ENCODE measurements at places on chromosomes 6 and 20. TPM values are rescaled to one million over a fixed set of nuclear protein-coding genes. Genes with fewer than 3 reads are reported as not detected.

GRCh38 chr6:37182736-37183590, 13.0 kb downstream of the PIM1 start:
- no peak for DNase-seq

GRCh38 chr6:82083646-82084045, 163.9 kb downstream of the IBTK start:
- no peak for DNase-seq

DNA sequence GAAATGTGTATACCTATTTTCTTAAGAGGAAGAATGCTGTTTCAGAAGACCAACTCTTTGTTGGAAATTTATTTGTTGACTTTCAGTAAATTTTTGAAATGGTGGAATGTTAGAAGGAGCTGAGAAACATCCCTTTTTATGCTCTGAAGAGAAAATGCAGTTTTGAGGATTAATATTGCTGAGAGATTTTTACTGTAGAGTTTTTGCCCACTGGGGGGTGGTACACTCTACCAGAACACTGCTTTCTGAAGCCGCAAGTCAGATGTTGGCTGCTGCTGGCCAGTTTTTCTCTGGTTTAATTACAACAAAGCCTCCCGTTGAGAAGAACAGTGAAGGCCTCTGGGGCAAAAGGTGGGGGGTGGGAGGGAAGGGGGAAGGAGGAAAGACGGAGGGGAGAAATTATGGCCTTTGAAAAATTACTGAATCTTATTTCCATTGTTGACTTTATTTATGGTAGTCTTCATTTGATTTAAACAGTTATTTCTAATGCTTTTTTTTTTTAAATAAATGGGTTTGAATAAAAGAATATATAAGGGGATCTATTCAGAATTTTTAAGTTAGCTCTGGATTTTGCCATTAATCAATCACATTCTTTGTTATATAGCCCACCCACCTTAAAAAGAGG, 3.0 kb downstream of the FLRT3 start:
- peak; percentile 50 for DNase-seq

Gene MAP3K7
- total RNA-seq: 21.1 TPM

DNA sequence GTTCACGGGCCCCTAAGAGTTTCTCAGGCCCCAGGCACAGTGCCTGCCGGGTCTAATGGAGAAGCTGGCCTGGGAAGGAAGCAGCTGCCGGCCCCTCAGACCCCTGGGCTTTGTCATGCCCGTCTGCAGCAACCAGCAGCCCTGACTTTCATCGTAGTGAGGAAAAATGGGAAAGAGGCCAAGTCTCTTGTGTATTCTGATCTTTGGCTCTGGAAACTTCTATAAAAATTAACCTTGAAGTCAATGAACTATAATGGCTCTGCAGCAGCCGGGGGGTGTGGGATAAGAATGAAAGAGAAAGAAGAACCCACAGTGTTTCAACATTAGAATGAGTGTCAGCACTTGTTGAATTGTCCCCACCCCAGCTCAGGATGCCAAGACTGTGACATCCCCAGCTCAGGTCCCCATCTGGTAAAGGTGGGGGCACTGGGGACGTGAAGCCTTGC, 12.9 kb downstream of the TGM2 start:
- DNase-seq: no peak

- DNase-seq: peak; percentile 53
These were observed 694 bp downstream of the SLC17A9 start for GRCh38 chr20:62952968-62953838.

DNA sequence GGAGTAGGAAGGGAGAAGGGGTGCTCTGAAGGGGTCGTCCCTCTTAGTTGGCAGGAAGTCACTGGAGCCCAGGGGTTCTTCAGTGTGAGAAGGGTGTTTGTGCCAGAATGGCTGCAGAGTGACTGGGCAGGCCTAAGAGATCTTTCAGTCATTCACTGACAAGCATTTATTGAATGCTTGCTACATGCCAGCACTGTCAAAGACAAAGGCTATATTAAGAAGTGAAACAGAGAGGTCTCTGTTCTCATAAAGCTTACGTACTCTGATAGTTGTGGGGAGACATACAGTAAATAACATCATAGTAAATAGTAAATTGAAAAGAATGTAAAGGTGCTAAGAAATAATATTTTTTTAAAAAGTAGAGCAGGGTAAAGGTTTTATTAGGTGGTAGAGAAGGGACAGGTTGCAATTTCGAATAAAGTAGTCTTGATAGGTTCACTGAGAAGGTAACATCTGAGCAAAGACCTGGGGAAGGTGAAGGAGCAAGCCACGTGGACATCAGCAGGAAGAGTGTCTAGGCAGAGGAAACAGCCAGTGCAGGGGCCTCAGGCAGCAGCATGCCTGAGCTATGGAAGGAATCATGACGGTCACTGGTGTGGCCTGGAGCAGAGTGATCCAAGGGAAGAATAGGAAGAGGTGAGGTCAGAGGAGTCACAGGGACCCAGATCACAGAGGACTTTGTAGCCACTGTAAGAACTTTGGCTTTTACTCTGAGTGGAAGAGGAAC, 36.3 kb upstream of the RNF8 start:
- no peak for DNase-seq

- no peak for DNase-seq
These were observed 23.6 kb downstream of the PACRG start for GRCh38 chr6:162751211-162751859.

DNA sequence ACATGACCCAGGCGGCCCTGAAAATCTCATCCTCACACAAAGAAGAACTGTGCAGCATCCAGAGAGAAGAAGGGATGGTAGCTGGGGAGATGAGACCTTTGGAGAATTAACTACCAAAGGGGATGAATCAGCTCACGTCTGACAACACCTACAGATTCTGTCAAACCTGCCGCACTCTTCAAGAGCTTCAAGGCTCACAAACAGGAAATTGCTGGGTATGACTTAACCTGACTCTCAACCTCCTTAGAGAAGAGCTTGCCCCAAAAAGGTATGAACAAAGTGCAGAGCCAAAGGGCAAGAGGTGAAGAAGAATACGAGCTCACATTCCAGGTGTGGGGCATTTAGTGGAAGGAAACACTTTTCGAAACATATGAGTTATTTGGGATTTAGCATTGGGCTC, 139.8 kb downstream of the BACH2 start:
- no peak for DNase-seq

- DNase-seq: no peak
These were observed 32.4 kb downstream of the UBD start for GRCh38 chr6:29527126-29527525.

Gene RALGAPB
- 30.0 TPM for total RNA-seq

Gene DZANK1
- total RNA-seq: 3.9 TPM

GRCh38 chr6:2877057-2877882, 25.8 kb downstream of the SERPINB9 start:
- peak; percentile 51 for DNase-seq

- peak; percentile 93 for DNase-seq
These were observed 5.4 kb downstream of the SLCO4A1 start for GRCh38 chr20:62647521-62648317.

DNA sequence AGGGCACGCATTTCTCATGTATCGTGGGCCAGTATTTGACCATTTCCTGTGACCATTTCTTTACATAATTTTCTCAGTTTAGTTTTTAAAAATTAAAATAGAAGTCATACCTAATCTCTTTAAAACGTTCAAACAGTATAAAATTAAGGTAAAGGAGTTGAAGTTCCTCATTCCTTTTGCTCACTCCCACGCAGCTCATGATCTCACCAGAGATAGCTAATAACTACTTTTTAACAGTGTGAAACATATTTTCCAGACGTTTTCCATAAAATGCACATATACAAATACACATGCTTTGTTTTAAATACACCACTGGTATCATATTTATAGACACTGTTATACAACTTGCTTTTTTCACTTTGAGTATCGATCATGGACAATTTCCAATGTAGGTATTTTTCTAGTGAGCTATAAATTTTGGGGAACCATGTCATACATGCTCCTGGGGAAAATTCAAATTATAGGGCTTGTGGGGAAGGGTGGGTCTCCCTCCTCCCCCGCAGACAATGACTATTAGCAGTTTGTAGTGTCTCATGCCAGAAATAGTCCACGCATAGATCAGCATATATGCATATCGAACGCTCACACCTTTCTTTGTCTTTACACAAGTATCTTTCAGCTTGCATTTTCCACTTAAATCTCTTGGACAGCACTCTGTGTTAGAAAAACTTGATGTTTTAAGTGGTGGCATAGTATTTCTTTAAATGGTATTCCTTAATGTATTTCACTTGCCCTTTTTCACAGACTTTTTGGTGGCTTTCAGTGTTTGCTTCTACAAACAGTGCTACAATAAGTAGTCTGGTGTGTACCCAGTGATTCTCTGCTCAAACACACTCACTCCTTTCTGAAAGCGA, 145.5 kb upstream of the ZNF217 start:
- DNase-seq: no peak

GRCh38 chr6:80163754-80164187, 57.3 kb downstream of the BCKDHB start:
- no peak for DNase-seq

GRCh38 chr6:111674883-111675282, 69.2 kb upstream of the TRAF3IP2 start:
- no peak for DNase-seq

Gene TCF15
- total RNA-seq: 0.75 TPM

DNA sequence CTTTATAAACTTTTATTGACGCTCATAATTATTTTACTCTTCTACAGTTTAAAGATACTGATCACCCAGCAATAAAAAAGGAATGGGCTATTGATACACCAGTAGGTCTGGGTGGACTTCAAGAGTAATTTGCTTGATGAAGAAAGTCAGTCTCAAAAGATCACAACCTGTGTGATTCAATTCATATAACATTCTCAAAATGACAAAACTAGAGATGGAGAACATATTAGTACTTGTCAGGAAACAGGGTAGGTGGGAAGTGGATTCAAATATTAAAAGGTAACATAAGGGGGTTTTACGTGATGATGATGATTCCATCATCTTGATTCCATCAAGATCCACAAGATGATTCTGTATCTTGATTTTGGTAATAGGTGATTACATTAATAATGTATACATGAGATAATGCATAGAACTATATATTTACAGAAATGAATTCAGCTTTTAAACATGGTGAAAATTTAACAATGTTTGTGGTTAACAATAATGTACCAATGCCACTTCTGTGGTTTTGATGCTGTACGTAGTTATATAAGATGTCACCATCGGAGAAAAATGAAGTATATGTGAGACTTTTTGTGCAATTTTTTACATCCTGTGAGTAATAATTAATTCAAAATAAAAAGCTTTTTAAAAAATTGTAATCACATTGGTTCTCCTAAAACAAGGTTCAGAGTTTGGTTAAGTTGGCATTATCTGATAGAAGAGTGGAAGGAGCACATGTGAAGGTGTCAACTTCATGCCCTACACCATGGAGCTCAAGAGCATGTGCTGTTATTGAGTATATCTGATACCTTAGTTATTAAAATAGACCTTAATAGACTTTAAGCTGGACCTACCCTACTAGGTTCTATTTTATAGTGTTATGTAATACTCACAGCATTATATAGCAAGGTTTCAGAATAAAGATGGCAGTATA, 66.3 kb upstream of the DYNLRB1 start:
- no peak for DNase-seq

GRCh38 chr20:49312661-49313060, 34.8 kb upstream of the ZNFX1 start:
- DNase-seq: no peak

Gene MYL9
- 1,408 TPM for total RNA-seq

DNA sequence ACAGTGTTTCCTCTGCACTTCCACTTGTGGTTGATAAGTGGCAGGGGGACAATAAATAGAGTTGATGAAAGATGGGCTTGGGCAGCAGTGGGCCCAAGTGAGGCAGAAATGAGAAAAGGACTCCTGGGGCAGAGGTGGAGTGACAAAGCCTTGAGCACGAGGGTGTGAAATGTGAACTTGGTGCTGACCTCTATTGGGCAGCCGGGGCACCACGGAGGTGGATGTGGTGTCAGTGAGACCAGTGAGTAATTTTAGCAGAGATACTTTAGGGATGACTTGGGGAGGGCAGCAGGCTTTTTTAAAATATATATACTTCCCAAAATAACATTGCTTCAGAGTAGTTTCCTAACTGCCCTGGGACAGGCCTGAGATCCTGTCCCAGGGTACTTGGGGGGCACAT, 30.6 kb upstream of the MYLK2 start:
- DNase-seq: no peak

Measured in ovary (tissue), 10 donors.